ENCODE measurements at places on chromosomes 3 and 15.

GRCh38 chr3:16828815-16829214 lies 55.9 kb upstream of the PLCL2 start:
- DNase-seq: peak; percentile 63

DNA sequence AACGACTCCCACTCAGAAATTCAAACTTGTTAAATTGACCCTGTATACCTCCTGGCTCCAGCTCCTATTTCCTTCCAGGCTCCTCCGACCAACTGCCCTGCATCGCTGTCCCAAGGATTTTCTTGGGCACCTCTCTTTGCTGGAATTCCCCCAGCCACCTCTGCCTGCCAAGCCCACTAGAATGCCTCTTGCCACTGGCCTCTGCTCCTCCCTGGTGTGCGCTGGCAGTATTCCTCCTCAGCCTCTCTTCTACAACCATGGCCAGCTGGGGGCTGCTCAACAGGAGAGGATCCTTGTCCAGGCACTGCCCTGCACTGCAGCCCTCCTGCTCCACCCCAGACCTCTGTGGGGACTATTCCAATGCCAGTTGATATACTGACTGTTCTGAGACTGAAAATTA lies 7.4 kb downstream of the WNT7A start:
- DNase-seq: no peak

DNA sequence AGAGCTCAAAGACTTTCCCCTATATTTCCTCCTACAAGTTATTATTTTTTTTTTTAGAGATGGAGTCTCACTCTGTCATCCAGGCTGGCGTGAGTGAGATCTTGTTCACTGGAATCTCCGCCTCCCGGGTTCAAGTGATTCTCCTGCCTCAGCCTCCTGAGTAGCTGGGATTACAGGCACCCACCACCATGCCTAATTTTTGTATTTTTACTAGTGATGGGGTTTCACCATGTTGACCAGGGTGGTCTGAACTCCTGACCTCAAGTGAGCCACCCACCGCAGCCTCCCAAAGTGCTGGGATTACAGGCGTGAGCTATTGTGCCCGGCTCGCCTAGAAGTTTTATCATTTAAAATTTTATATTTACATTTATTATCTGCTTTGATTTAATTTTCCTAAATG lies 5.9 kb downstream of the AKAP13 start:
- no peak for DNase-seq

- no peak for DNase-seq
Observed at GRCh38 chr3:105821433-105821832, 47.4 kb downstream of the CBLB start.

DNA sequence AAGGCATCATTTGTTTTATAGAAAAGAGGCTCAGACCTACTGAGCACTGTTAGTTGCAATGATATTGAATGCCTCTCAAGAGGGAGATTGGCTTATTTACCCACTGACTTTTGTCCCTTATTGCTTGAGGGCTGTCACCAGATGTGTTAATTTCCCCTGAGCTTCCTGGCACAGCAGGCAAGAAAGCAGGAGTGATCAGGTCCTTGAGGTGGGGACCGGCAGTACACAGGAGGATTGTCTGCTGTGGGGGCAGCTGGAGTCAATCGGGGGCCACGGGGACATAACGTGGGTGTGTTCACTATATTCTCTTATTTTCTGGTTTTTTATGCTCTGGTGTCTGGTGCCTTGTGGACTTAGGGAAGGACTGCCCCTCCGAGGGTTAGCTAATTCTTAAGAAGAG lies 44.6 kb downstream of the GASK1A start:
- no peak for DNase-seq

DNA sequence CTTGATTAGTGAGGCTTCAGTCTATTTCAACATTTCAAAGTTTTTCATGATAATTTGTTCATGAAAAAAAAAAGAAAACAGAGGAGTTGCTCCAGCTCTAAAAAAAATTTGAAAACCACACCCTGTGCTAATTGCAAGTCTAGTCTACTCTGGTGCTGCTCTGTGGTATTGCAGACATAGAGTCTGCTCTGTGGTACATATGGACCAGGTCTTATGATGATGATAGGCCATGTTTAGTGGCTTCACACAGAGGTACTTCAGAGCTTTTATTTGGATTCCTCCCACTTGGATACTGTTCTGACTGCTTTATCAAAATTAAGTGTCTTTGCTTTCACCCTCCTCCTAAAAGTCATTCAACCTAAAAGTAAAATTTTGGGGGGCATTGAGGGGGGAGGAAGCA lies 160.8 kb downstream of the ALCAM start:
- no peak for DNase-seq

- DNase-seq: no peak
Observed at GRCh38 chr3:86948822-86949221, 42.1 kb downstream of the VGLL3 start.

- DNase-seq: no peak
Observed at GRCh38 chr3:76943058-76943457, 96.8 kb upstream of the ROBO2 start.

- DNase-seq: peak; percentile 61
Observed at GRCh38 chr15:68278345-68278594, 725 bp downstream of the FEM1B start.

GRCh38 chr15:90820481-90820880 lies 47.9 kb upstream of the FURIN start:
- no peak for DNase-seq

DNA sequence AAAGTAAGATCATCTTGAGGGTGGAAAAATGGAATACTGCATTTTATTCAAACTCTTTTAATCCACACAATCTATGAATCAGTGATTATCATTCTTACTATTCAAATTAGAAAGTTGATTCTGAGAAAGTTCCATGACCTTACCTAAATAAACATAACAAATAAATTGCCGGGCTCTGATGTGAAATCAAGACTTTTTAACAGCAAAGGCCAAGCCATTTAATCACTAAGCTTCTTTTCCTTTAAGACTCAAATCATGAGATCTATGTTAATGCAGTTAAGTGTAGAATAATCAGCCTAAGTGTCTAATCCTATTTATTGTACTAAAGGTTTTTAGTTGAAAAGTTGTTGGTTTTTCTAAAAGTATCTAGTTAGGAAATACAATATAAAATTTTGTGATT lies 857.0 kb downstream of the SI start:
- no peak for DNase-seq

GRCh38 chr3:61691466-61691865 lies 130.1 kb downstream of the PTPRG start:
- DNase-seq: no peak

GRCh38 chr3:145490088-145491048 lies 670.6 kb downstream of the PLOD2 start:
- DNase-seq: no peak

All from inflammatory macrophage (primary cell).